H4 (cell line): ENCODE measurements at places on chromosomes 5 and 9.
A peak's percentile ranks its signal among the peaks of the same experiment; 100 is the strongest.

GRCh38 chr9:83596899-83597504 is 25.9 kb upstream of the IDNK start:
- DNase-seq = no peak

GRCh38 chr5:176579323-176579722 is 30.2 kb downstream of the CDHR2 start:
- DNase-seq = no peak

DNA sequence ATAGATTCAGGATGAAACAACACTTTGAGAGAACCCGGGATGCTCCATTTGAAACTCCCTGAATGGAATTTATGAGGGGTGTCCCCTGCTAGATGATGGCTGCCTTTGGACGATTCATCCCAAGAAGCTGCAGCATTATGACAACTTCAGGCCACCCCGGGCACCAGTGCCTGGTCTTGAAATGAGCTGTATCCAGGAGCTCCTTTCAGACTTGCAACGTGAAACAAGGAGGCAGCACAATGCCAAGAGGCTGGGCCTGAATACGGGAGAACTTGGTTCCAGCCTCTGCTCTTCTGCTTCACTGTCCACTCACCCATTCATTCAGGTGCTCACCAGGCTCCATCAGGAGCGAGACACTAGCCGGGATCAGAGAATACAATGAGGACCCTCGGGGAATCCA is 78.3 kb downstream of the STK10 start:
- DNase-seq = no peak

DNA sequence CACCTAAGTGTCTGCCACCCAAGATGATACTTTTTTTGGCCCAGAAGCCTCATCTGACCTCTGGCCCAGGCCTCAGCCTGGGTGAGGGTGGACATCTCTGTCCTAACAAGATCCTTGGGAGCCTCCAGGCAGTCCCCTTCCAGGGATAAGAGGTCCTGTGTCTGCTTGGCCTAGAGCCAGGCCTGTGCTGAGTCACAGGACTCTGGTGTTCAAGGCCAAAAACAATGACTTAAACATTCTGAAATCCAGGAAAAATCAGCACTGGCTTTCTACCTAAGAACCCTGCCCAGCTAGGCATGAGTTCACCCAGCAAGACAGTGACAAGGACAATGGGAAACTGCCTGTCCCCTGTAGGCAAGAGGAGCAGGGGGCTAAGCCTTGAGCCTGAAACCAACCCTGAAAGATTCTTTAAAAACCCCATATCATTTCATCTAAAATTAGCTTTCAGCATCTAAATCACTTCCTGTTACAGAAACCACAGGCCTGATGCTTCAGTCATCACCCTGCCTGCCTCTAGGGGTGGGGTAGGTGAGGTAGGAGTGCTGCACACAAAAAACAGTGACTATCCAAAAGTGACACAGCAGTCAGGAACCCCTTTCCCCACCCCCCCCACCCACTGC is 29.9 kb downstream of the CSF2 start:
- DNase-seq = peak; percentile 95

DNA sequence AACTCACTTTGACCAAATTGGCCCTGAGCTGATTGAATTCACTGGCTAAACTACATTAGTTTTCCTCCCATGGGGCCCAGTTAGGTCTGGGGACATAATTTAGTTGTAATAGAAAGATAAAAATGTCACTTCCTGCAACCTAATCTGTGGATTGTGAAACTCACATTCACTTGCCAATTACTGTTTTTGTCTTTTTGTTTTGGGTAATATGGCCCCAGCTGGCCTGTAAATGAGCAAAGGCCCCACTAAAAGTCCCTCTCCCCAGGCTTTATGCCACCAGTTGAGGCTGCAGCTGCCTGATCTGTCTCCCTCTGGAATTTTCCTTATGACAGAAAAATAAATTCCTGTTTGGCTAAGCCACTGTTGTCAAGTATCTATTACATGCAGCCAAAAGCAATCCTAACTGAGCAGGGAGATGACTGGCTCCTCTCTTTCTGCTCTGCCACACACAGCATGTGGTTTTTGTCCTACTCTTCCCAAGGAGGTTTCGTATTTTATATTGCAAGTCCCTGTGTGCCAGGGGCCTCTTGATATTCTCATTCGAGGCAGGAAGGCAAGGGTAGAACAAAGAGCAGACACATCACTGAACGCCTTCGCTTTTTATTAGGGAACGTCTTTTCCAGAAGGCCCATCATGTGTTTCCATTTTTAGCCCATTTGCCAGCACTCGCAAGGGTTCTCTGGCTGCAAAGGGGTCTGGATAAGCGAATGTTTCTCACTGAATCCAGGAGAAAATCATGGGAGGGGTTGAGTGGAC is 24.1 kb upstream of the SLC25A48 start:
- no peak for DNase-seq
